T-cell (primary cell): ENCODE measurements at places on chromosomes 3 and 15. TPM values are rescaled to one million over a fixed set of nuclear protein-coding genes. Genes with fewer than 3 reads are reported as not detected.

COX17 gene
- total RNA-seq, result 32.6 TPM

DAPK2 gene
- total RNA-seq, result 4.5 TPM

MEF2A gene
- 35.4 TPM for total RNA-seq

SLC22A14 gene
- total RNA-seq, result 0.10 TPM

PLCD1 gene
- total RNA-seq, result 77.8 TPM

PLSCR5 gene
- total RNA-seq, result not detected

COPB2 gene
- 73.7 TPM for total RNA-seq

CHDH gene
- total RNA-seq, result 0.44 TPM

CCDC39 gene
- total RNA-seq, result not detected

AQP9 gene
- total RNA-seq, result 0.09 TPM

RAB43 gene
- 94.2 TPM for total RNA-seq

APOD gene
- total RNA-seq, result not detected

CIDEC gene
- total RNA-seq, result not detected

CHAC1 gene
- 7.5 TPM for total RNA-seq

SLC2A2 gene
- total RNA-seq, result not detected

RFX7 gene
- total RNA-seq, result 28.7 TPM

DPH6 gene
- total RNA-seq, result 13.2 TPM

ESYT3 gene
- not detected for total RNA-seq

LMAN1L gene
- total RNA-seq, result 0.42 TPM

GOLGA6L10 gene
- total RNA-seq, result 3.0 TPM

RYK gene
- 37.8 TPM for total RNA-seq

MAP6D1 gene
- 1.2 TPM for total RNA-seq

SH3GL3 gene
- total RNA-seq, result not detected

ERICH6 gene
- total RNA-seq, result not detected

NOX5 gene
- total RNA-seq, result not detected

PLXNB1 gene
- total RNA-seq, result 5.8 TPM

ZNF80 gene
- total RNA-seq, result 1.4 TPM

DGKG gene
- 0.03 TPM for total RNA-seq
